Esophagus muscularis mucosa (tissue), 4 donors: ENCODE measurements at places on chromosomes 2 and 18. TPM values are rescaled to one million over a fixed set of nuclear protein-coding genes. Genes with fewer than 3 reads are reported as not detected.

- no peak for DNase-seq
- H3K4me3 ChIP-seq: peak within 1 kb of the TSS; percentile 79
- H3K36me3 ChIP-seq: peaks cover 14% of the 10 kb centered on the region
- H3K4me1 ChIP-seq: peaks cover 19% of the 10 kb centered on the region
These were observed at the start of gene IMPACT for GRCh38 chr18:24426398-24427294. TSS of gene IMPACT (plus strand) at chr18:24426670. CDS start at chr18:24426757, 87 bp downstream.

DNA sequence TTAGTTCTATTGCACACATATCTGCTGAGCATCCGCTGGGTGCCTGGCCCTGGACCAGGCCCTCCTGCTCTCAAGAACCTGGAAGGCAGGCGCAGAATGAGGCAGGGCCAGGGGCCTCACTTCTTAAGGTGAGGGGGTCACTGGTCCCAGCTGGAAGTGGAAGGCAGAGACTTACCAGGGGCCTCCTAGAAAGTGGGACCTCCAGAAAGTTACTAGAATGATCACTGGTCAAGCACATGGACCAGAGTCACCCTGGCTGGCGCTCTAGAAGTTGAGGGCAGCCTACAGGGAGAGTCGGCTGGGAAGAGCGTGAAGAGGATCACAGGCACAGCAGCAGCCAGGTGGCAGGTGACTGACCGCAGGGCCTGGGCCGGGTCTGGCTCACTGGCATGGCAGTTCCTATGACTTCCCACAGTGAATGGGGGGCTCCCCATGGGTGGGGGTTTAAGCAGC, 26.1 kb upstream of the MAL start:
- DNase-seq: no peak
- H3K36me3 ChIP-seq: no peaks in the 10 kb centered on the region
- no peak overlapping the region for H3K4me3 ChIP-seq
- no peak overlapping the region for H3K27ac ChIP-seq

The ASB18 gene
- not detected for total RNA-seq

The GNAL gene
- 22.0 TPM for total RNA-seq

The C1QL2 gene
- not detected for total RNA-seq

The AKAIN1 gene
- not detected for total RNA-seq

- no peak overlapping the region for H3K27ac ChIP-seq
- no peak for DNase-seq
- no peaks in the 10 kb centered on the region for H3K36me3 ChIP-seq
- H3K4me1 ChIP-seq: no peaks in the 10 kb centered on the region
- H3K27me3 ChIP-seq: no peaks in the 10 kb centered on the region
These were observed 487.3 kb upstream of the NETO1 start for GRCh38 chr18:73355121-73355520.
